ENCODE measurements at places on chromosomes 2 and 18. TPM values are rescaled to one million over a fixed set of nuclear protein-coding genes. Genes with fewer than 3 reads are reported as not detected.

ANKRD30B gene
- not detected for total RNA-seq

ATOH8 gene
- 1.2 TPM for total RNA-seq

CEP68 gene
- 7.2 TPM for total RNA-seq

FOXI3 gene
- total RNA-seq, result not detected

HPCAL1 gene
- 144 TPM for total RNA-seq

RAB27B gene
- total RNA-seq, result 73.5 TPM

EFR3B gene
- total RNA-seq, result 0.09 TPM

RAD51AP2 gene
- 0.14 TPM for total RNA-seq

UGT1A3 gene
- total RNA-seq, result not detected

G6PC2 gene
- not detected for total RNA-seq

LIMS2 gene
- total RNA-seq, result not detected

CROCC2 gene
- not detected for total RNA-seq

NEU4 gene
- total RNA-seq, result not detected

ZNF804A gene
- not detected for total RNA-seq

SPR gene
- total RNA-seq, result 18.1 TPM

SERPINB11 gene
- total RNA-seq, result not detected

ICOS gene
- total RNA-seq, result not detected

SERPINB4 gene
- not detected for total RNA-seq

STRADB gene
- 22.9 TPM for total RNA-seq

PLCD4 gene
- 0.40 TPM for total RNA-seq

SCG2 gene
- 0.84 TPM for total RNA-seq

RBM44 gene
- total RNA-seq, result 0.23 TPM

ZSWIM2 gene
- not detected for total RNA-seq

FSHR gene
- not detected for total RNA-seq

IGFBP5 gene
- not detected for total RNA-seq

GALNT13 gene
- 0.54 TPM for total RNA-seq

CD8A gene
- total RNA-seq, result not detected

PLEKHM3 gene
- 5.4 TPM for total RNA-seq

ABCG5 gene
- total RNA-seq, result not detected

CPSF3 gene
- 51.6 TPM for total RNA-seq

KIF1A gene
- not detected for total RNA-seq

CD207 gene
- total RNA-seq, result not detected

INHBB gene
- 0.16 TPM for total RNA-seq

GRB14 gene
- total RNA-seq, result 2.0 TPM

FSIP2 gene
- 0.20 TPM for total RNA-seq

GKN1 gene
- not detected for total RNA-seq

TUBA4B gene
- not detected for total RNA-seq

TBC1D8 gene
- total RNA-seq, result 48.1 TPM

UGT1A10 gene
- total RNA-seq, result not detected

CD28 gene
- not detected for total RNA-seq

All from MCF 10A (cell line).